Thymus (tissue), 14 donors: ENCODE measurements at places on chromosomes 4 and X.

GRCh38 chr4:174870311-174870710 is 41.3 kb upstream of the GLRA3 start:
- DNase-seq, result no peak

- no peak for DNase-seq
Observed at GRCh38 chr4:147233-147632, 22.9 kb downstream of the ZNF718 start.

DNA sequence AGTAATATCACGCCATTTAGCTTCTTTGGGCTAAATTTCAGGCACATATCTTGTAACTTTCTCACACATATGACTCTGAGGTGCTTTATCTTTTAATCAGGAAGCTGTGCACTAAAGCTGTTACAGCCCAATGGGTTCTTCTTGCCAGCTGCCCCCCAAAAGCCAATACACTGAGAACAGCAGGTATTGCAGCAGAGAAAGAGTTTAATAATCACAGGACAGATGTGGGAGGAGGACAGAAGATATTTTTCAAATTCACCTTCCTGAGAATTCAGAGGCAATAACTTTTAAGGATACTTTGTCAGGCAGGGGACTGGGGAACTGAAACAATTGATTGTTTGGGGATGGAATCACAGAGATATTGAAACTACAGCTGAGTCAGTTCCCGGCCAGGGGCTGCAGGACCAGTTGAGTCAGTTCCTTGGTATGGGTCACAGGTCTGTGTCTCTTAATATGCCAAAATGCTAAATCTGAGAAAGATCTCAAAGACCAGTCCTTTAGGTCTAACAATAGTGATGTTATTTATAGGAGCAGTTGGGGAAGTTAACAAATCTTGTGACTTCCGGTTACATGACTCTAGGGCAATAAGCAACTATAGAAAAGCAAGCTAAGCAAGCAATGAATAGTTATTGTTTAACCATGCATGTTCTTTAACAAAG is 28.1 kb downstream of the DDIT4L start:
- no peak for DNase-seq

- no peak for DNase-seq
Observed at GRCh38 chr4:152946446-152946845, 10.3 kb downstream of the FHDC1 start.

- DNase-seq, result no peak
Observed at GRCh38 chr4:172868271-172868670, 300.3 kb upstream of the GALNT7 start.

DNA sequence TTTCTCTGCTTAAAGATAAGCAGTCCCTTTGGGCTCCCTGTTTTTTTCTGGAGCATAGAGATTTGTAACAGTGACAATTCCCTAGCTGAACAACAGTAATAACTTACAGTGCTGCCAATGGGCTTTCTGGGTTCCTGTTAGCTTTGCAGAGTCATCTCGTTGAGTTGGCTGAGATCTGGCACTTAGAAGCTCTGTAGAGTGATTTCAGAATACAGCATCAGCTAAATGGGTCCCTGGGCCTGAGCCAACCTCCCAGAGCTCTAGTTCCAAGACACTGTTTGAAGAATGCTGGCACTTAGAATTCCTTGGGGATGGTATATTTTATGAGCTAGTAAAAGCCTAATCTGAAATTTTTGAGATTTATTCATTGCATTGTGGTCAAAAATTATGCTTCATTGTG is 43.5 kb upstream of the SERTM2 start:
- DNase-seq, result no peak

DNA sequence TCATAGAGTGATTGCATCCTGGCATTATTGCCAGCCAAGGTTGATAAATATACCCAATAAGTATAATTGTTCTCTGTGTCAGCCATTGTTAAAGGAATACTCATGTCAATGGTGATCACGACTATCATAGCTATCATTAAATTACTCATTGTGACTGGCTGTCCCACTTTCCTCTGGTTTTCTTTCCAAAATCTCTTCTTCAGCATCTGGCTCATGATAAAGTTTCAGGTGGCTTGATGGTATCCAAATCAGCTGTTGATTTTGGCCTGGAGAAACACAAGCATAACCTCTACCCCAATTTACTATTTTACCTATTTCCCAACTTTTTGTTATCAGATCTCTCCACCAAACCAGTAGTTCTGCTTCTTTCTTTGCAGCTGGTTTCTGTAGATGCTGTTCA is 67.1 kb upstream of the SPIN2A start:
- DNase-seq, result no peak

GRCh38 chr4:48375651-48376304 is 34.4 kb downstream of the SLAIN2 start:
- no peak for DNase-seq

GRCh38 chr4:112185334-112185733 is 40.1 kb downstream of the FAM241A start:
- no peak for DNase-seq

DNA sequence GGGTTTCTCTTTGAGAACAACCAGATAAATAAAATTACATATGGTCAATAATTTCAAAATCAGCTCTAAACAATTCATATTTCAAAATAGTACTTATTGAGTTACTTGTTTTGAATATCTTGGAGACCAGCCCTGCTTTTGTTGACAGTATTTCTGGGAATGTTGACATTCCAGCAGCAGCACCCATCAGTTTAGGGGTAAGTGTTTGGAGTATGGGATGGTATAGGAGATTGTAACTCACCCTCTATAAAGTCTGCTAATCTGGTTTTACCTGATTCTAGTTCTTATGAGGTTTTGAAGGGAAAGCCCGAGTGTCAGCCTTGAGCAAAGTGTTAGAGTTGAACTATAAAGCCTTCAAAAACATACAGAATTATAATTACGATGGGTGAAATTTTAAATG is 139.2 kb upstream of the ANKRD50 start:
- no peak for DNase-seq

GRCh38 chr4:15832523-15833451 is 54.7 kb downstream of the CD38 start:
- DNase-seq, result no peak
